Astrocyte of the cerebellum (primary cell): ENCODE measurements at places on chromosomes 7 and 10.

DNA sequence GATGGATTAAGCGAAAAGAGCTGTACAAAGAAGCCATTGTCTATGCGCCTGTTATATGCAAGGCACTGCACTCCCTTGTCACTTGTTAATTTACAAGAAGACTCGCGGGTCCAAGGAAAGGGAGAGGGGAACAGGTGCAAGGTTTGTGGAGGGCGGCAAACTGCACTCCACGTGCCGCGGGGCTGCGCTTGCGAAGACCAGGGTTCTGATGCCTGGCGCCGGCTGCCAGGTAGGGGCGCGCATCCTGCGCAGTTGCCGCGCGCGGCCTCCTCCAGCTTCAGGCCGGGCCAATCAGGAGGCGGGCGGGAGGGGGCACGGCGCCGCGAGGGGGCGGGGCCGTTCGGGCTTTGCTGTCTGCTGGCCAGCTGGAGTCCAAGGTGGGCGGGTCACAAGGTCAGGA lies 140.6 kb upstream of the PALS2 start:
- no peak for DNase-seq

- peak; percentile 60 for DNase-seq
These were observed 113.4 kb downstream of the BTRC start for GRCh38 chr10:101467286-101467770.

DNA sequence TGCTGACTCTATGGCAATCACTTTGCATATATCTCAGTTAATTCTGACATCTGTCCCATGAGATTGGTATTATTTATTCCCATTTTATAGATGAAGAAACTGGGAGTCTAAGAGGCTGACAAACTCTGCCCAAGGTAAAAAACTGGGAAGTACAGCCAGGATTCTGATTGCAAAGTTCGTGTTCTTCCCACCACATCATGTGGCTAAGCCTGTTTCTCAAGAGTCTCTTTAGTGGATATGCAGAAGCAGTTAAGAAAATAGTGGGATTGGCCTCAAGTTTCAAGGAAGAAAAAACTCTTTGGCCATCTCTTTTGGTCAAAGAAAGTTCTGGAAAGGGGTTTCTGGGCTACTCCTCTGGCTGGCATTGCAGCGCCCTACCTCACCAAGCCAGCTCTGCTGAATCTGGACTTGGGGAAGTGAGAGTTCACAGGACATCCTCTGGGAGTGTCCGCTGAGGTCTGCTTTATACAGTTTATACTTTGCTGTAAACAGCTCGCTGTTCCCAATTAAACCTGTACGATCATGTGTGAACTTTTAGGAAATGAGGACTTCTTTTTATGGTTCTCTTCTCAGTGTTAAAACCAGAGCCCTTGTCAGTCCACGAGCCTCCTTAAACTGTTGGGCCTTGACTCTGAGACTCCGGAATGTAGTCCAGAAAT lies 12.2 kb upstream of the BMPR1A start:
- no peak for DNase-seq

DNA sequence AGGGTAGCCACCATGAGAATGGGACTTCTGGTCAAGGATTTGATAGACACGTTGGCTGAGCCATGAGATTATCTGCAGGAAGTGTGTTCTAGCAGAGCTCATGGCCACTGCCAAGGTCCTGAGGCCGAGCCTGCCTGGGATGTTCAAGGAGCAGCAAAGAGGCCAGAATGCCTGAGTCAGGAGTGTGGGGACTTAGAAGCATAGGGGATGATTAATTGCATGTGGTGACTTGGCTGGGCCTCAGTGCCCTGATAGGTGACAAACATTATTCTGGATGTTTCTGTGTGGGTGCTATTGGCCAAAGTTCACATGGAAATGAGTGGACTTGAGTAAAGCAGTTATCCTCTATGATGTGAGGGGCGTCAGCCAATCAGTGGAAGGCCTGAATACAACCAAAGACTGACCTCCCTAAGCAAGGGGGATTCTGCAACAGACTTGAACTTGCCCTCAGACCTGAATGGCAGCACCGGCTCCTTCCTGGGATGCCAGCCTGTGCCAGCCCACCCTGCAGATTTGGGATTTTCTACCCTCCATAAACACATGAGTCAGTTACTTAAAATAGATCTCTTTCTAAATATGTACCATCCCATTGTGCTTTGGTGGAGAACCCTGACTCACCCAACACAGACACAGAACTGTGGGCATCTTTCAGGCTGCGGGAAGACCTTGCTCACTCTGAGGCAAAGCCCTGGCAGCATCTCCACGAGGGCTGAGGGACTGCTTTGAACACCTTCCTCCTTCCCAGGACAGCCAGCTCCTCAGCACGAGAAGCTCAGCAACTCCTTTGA lies 363.9 kb upstream of the MGMT start:
- DNase-seq = no peak

DNA sequence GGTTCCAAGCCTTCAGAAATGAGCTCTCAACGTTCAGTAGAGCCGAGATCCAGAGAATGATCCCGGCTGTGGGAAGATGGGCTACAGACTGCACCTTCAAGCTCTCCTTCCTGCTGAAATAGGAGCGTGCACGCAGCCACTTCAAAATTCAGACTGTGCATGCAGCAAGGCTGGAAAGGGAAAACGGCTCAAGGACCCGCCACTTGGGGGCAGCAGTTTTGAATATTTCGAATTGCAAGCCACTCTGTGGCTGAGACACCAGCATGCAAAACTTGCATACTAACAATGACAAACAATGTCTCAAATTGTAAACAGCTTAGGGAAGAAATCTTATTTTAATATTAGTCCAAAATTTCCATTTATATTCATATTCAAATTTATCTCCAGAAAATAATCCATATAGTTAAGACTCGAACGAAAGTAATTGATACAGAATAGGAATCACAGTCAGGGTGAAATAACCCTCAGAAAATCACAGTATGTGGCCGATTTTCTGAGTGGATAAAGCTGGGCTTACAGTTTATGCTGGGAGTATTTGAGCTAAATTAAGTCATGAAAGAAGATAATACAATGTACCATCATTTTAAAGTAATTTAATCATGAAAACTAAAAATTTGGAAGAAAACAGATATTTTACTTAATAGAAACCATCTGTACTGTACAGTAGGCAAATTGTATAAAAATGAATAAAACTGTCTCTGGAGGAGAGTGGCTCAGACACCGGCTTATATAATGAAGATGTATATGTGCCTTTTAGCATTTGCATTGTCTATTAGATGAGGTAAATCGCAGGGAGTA lies 137.9 kb upstream of the MKI67 start:
- peak; percentile 15 for DNase-seq

DNA sequence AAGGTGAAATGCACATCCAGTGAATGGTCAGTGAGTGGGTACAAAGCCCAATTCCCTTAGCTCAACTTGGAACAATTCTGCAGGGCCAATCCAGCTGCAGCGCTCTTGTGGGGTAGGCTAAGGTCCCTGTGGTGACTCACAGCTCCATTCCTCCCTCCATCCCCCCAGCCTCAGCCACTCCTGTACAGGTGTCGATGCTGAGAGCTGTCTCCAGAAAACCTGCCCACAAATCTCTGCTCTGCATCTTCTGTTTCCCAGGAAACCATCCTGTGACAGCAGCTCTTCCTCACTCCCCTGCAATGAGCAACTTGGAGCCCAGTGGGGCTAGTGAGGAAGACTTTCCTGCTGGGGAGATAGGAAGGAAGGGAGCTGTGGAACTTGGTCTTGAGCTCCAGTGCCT lies 244.7 kb upstream of the GPR26 start:
- DNase-seq = no peak

DNA sequence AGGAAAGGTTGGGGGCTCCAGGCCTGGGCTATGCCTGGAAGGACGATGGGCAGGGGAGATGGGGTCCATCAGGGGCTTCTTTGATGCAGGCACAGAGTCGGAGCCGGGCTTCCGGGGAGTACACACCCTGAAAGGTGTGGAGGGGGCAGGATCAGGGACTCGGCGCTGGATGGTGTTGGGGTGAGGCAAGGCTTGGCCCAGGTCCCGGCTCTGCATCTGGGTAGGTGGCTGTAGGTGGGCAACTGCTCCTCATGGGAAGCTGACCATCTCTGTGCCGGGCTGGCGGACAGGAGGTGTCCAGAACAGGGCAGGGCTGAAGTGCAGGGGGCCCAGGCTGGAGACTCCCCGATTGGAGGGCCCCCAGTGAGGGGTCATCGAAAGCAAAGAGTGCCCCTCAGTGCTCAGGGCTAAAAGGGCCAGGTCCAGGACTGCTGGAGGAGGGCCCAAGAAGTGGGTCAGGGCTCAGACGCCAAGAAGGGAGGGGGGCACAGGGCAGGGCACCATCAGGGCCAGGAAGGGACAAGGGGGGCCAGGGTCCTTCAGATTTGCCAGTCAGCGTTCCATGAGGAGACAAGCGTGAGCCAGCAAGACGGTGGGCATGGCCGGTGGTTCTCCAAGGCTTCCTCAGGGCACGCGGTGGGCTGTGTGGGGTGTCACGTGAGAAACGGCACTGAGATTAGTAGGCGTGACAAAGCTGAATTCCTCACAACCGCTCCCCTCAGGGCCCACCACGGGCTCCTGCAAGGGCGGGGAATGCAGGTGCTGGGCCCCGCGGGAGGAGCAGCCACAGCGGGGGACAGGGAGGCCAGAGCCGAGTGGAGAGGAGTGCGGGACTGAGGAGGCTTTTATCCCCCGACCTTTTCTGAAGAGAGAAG lies 97.0 kb downstream of the BMS1 start:
- DNase-seq = no peak

GRCh38 chr10:1270906-1271305 lies 214.7 kb downstream of the WDR37 start:
- DNase-seq = no peak

- DNase-seq = peak; percentile 19
These were observed 41.1 kb downstream of the SUGCT start for GRCh38 chr7:40175725-40176510.

DNA sequence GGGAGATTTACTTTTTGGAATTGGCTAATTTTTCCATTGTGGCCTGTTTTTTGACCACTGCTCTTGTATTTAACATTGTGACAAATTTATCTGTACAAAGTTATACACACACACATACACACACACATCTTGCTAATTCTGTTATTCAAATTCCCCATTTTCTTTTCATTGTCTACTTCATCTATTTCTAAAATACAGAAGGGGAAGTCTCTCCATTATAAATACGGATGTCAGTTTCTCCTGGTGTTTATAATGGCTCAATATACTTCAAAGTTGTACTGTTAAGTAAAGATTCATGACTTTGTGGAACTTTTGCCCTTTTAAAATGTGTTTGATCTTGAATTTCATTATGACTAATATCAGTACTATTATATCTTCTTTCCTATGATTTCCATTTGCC lies 81.0 kb downstream of the CNOT4 start:
- no peak for DNase-seq

- no peak for DNase-seq
These were observed 192.3 kb downstream of the CACNB2 start for GRCh38 chr10:18332484-18332883.

DNA sequence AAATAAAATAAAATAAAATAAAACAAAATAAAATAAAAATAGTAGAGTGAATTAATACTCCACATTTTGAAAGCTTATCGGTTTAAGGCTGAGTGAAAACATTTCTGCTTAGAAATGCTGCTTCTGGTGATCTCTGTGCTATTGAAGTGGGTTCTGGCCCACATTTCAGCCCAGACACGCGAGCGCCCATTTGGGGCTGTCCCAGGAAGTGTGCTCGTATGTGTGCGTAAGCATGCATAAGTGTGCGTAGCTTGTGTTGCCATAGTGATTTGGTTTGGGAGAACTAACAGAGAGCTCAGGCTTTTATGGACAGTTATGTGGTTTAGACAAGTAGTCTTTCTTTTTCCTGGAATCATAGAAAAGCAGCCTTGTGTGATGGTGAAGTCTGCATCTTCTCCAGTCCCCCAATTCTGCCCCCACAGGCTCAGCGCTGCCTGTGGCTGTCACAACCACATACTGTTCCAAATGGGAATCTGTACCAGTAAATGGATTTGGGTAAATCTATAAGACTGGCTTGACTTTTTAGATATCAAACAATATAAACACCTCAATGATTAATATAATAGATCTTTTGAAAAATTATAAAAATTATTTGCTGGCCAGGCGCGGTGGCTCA lies 29.8 kb upstream of the PURB start:
- DNase-seq = no peak

DNA sequence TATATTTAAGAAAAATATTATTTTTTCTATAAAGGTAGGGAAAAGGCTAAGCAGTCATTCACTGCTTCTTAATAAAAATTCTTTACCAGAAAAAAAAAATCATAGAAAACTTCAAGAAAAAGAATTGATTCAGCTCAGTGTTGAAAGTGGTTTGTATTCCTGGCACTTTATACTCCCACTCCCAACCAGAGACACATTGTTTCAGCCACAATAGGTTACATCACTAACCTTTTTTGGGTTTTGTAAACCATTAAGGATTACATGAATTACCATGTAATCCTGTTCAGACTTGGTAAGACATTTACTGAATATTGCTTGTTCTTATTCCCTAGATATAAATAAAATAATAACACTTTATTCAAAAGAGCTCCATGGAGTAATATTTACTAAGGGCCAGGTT lies 46.6 kb downstream of the MINPP1 start:
- no peak for DNase-seq

GRCh38 chr10:13272164-13272571 lies 27.7 kb downstream of the PHYH start:
- DNase-seq = no peak

GRCh38 chr7:4257146-4258111 lies 424.7 kb upstream of the FOXK1 start:
- no peak for DNase-seq

GRCh38 chr7:76069238-76069638 lies 21.3 kb downstream of the MDH2 start:
- DNase-seq = peak; percentile 80

DNA sequence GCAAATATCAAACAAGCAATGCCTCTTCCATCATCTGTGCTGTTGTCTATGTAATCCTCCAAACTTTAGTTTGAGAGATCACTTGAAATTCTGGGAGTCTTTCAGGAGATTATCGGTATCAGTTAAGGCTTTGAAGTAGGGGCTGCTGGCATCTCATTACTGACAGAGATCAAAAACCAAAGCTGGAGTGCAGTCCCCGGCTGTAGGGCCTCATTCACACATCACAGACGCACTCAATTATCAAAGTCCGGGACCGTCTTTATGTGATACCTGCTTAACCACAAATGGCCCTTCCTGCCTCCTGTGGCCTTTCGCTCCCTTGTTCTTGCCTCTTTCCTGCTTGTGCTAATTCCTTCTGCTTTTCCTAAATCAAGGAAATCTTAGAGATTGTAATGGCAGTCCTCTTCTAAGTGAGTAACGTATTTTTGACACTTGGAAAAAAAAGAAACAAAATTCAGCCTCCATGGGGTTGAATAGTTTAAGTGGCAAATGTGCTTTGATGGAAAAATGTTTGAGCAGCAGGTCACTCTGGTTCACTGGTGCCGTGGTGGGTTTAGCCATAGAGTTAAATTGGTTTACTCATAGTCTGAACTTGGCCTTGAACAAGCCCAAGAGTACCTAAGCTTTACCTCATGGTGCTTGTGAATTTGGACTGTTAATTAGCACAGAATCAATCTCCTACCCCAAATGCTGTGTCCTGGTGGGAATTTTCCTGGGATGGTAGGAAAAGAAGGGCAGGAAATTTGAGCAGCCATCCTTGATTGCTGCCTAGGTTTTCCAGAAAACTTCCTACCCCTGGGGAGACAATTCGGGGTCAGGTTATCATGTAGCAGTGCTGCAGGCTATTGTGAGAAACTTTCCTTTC lies 178.9 kb upstream of the LYZL1 start:
- no peak for DNase-seq

- DNase-seq = peak; percentile 13
These were observed at the start of gene PTPRE for GRCh38 chr10:127906548-127907377. Gene PTPRE (plus strand): TSS chr10:127907103. CDS start chr10:128040882, 133,779 bp downstream.

GRCh38 chr10:96236090-96236478 lies 35.3 kb downstream of the BLNK start:
- no peak for DNase-seq

GRCh38 chr7:41816111-41816510 lies 113.2 kb upstream of the INHBA start:
- DNase-seq = no peak
